ENCODE measurements at places on chromosomes 7 and 10. TPM values are rescaled to one million over a fixed set of nuclear protein-coding genes. Genes with fewer than 3 reads are reported as not detected.

The UTF1 gene
- not detected for total RNA-seq

The NEUROG3 gene
- total RNA-seq: not detected

The CALCR gene
- total RNA-seq: 0.63 TPM

The GRID2IP gene
- total RNA-seq: not detected

The TMEM139 gene
- 0.43 TPM for total RNA-seq

The OR2A5 gene
- total RNA-seq: not detected

The UPK3B gene
- total RNA-seq: 0.77 TPM

The LRRN3 gene
- total RNA-seq: 0.46 TPM

The TEX47 gene
- total RNA-seq: not detected

The MGAM2 gene
- not detected for total RNA-seq

The TIAL1 gene
- total RNA-seq: 79.3 TPM

The OLAH gene
- total RNA-seq: 0.39 TPM

The TCERG1L gene
- total RNA-seq: not detected

The FUOM gene
- 4.1 TPM for total RNA-seq

The GARIN1A gene
- 0.91 TPM for total RNA-seq

The ZNF12 gene
- 9.4 TPM for total RNA-seq

The EGR2 gene
- total RNA-seq: 1.2 TPM

The SLC39A12 gene
- not detected for total RNA-seq

The CCDC3 gene
- total RNA-seq: 10.1 TPM

The RGR gene
- not detected for total RNA-seq

The SEC31B gene
- 6.7 TPM for total RNA-seq

The CXCL12 gene
- 24.4 TPM for total RNA-seq

The THSD7A gene
- 0.47 TPM for total RNA-seq

The GDF2 gene
- not detected for total RNA-seq

The CFAP70 gene
- total RNA-seq: 0.86 TPM

The CPA1 gene
- total RNA-seq: 1.5 TPM

The MYO1G gene
- total RNA-seq: 1.1 TPM

The MAGI2 gene
- 2.4 TPM for total RNA-seq

The CDHR3 gene
- 0.30 TPM for total RNA-seq

The SCRN1 gene
- total RNA-seq: 2.6 TPM

The TWIST1 gene
- total RNA-seq: not detected

The DLX5 gene
- not detected for total RNA-seq

The TMEM130 gene
- total RNA-seq: not detected

The ZNF365 gene
- 0.06 TPM for total RNA-seq

The SPDYE8 gene
- not detected for total RNA-seq

The CALHM1 gene
- total RNA-seq: not detected

The SPDYE9 gene
- total RNA-seq: not detected

The SYT15B gene
- total RNA-seq: not detected

The RBM48 gene
- total RNA-seq: 7.7 TPM

Data from psoas muscle (tissue), 8 donors.